ENCODE measurements at places on chromosomes 16 and 17. TPM values are rescaled to one million over a fixed set of nuclear protein-coding genes. Genes with fewer than 3 reads are reported as not detected.

The CACNG4 gene
- not detected for total RNA-seq

The SHBG gene
- 0.29 TPM for total RNA-seq

The CACNG3 gene
- not detected for total RNA-seq

The CSH2 gene
- not detected for total RNA-seq

The KRTAP3-1 gene
- total RNA-seq: not detected

The AOC3 gene
- total RNA-seq: 1.5 TPM

The MMP25 gene
- not detected for total RNA-seq

The ABCA10 gene
- 4.7 TPM for total RNA-seq

The ZNF23 gene
- 12.9 TPM for total RNA-seq

The HOXB13 gene
- not detected for total RNA-seq

All from smooth muscle cell of trachea (primary cell).